ENCODE measurements at places on chromosomes 1 and 21. TPM values are rescaled to one million over a fixed set of nuclear protein-coding genes. Genes with fewer than 3 reads are reported as not detected.

ZNF683 gene
- total RNA-seq = not detected

FAM177B gene
- total RNA-seq = not detected

FCER1G gene
- total RNA-seq = 0.74 TPM

GRCh38 chr1:24995140-24995539, 65.1 kb upstream of the RUNX3 start:
- H3K4me3 ChIP-seq = no peak overlapping the region
- no peaks in the 10 kb centered on the region for H3K27me3 ChIP-seq
- H3K27ac ChIP-seq = peak overlapping the region; percentile 68
- DNase-seq = peak; percentile 61
- H3K36me3 ChIP-seq = peaks cover 3% of the 10 kb centered on the region

GRCh38 chr1:75543705-75544104, 67.2 kb downstream of the SLC44A5 start:
- no peaks in the 10 kb centered on the region for H3K4me1 ChIP-seq
- no peak overlapping the region for H3K27ac ChIP-seq
- H3K36me3 ChIP-seq = no peaks in the 10 kb centered on the region
- DNase-seq = no peak

- no peak overlapping the region for H3K4me3 ChIP-seq
- H3K4me1 ChIP-seq = no peaks in the 10 kb centered on the region
- H3K36me3 ChIP-seq = no peaks in the 10 kb centered on the region
- H3K27me3 ChIP-seq = no peaks in the 10 kb centered on the region
- DNase-seq = peak; percentile 70
- no peak overlapping the region for H3K27ac ChIP-seq
Measured at GRCh38 chr1:116020668-116021272, 44.5 kb downstream of the SLC22A15 start.

GRCh38 chr1:222168621-222169020, 379.3 kb downstream of the HHIPL2 start:
- peaks cover 4% of the 10 kb centered on the region for H3K36me3 ChIP-seq
- H3K27ac ChIP-seq = no peak overlapping the region
- H3K4me3 ChIP-seq = no peak overlapping the region
- no peaks in the 10 kb centered on the region for H3K4me1 ChIP-seq
- H3K27me3 ChIP-seq = no peaks in the 10 kb centered on the region

Measured in activated naive CD4-positive, alpha-beta T cell treated with anti-CD3 and anti-CD28 coated beads for 36 hours (primary cell).